ENCODE measurements at places on chromosomes 16 and 17.

- DNase-seq = no peak
Observed at GRCh38 chr16:11949527-11949926, 7.7 kb upstream of the NPIPB2 start.

GRCh38 chr17:73738751-73739575 is 94.7 kb upstream of the SDK2 start:
- DNase-seq = no peak

- DNase-seq = no peak
Observed at GRCh38 chr16:20073203-20074098, at the start of gene GPR139. Gene GPR139, minus strand, starts transcription at chr16:20073890. Its CDS starts 274 bp downstream, at chr16:20073616.

GRCh38 chr17:82041144-82041814 is 3.8 kb upstream of the DCXR start:
- DNase-seq = no peak

DNA sequence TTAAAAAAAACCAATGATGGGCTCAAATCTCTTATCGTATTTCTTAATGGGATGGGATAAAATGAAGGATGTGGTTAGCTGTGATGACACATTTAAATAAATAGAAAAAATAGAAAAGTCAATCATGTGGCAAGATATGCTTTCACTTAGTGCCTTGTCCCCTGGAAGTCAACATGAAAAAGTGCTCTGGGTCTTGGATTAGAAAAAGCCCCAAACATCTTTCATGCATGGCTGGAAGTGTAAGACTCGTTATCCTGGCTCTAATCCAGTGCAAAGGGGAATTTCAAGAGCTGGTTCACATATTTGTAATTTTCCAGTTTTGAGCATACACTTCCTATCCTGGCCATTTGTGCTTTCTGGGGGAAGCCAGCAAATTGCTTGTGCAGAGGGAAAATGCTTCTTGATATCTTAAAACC is 160.9 kb downstream of the MAP2K6 start:
- no peak for DNase-seq

DNA sequence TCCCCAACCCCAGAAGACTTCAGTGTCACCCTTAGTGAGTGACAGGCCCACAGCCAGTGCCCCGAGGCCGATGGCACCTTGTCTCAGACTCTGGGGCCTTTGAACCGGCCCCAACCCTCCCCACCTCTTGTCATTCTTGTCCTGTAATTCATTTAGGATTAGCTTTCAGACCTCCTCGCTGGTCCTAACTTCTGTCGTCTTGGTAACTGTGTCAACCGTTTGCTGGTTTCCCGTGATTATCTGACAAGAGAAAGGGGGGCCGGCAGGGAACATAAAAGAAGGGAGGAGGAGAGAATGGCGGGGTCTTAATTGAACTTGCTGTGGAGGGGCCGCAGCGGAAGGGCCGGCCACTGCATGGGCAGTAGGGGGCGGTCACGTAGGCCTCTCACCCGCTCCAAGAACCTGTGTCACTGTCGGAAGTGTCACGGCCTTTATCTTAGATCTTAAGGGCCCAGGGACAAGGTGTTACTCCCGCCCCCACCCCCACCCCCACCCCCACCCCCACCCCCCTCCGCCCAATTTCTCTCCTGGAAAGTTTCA is 46.5 kb upstream of the GSE1 start:
- DNase-seq = no peak
